ENCODE measurements at places on chromosomes 4 and X. TPM values are rescaled to one million over a fixed set of nuclear protein-coding genes. Genes with fewer than 3 reads are reported as not detected.

CT55 gene
- total RNA-seq: not detected

GRCh38 chr4:181933471-181933870, 309.7 kb upstream of the TENM3 start:
- no peak for DNase-seq

GRCh38 chrX:6052111-6052745, 176.4 kb downstream of the NLGN4X start:
- no peak for DNase-seq

DNA sequence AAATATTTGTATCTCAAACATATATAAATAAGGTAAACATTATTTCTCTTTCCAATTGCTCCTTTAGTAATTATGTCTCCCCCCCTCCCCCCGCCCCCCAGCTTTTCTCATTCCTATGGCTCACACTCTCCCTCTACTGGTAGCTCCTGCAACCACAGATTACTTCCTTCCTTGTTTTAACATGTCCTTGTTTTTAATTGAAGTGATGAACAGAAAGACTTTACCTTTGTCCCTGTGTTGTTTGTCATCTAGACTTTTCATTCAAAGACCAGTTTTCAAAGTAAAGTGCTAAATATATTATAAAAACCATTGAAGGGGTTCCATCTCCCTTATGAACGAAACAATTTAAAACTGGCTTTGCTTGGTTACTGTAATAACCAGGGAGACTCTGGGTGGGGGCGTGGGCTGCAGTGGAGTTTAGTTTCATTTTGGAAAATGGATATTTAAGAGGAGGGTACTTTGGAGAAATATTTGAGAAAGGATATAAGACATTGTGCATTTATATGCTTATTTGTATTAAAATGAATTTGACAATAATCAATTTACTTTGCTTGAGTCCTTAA, 352.9 kb downstream of the RAPGEF2 start:
- no peak for DNase-seq

SSX2B gene
- not detected for total RNA-seq

Data from frontal cortex (tissue), 4 donors.